ENCODE measurements at places on chromosomes 4 and X.

DNA sequence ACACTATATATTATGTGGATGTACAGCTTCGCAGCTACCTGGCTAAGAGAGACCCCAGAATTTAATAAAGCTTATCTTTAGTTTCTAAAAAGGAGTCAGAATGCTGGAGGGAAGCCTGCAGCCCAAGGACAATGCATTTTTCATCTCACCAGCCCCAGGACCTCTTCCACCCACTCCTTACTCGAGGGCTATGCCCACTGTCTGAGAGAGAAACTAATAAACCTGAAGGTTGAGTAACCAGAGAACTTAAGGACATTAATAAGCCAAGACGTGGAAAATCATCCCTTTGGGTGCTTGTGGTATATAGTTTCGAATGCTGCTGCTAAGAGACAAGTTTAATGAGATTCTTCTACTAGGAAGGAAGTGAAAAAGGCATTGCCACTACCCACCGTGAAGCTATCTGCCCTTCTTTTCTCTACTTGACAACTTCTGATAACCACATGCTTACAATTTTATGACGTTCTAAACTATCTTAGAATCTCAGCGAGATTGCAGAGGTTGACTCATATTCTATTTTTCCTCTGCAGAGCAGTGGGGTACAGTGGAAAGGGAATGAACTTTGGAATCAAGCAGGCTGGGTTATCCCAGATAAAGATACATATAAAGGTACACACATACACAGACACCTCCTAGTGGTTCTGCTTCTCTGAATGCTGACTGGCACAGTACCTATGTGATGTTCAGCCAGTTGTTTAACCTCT is 3.3 kb downstream of the RELL1 start:
- no peak for DNase-seq

GRCh38 chr4:20326460-20326859 is 74.8 kb downstream of the SLIT2 start:
- no peak for DNase-seq

DNA sequence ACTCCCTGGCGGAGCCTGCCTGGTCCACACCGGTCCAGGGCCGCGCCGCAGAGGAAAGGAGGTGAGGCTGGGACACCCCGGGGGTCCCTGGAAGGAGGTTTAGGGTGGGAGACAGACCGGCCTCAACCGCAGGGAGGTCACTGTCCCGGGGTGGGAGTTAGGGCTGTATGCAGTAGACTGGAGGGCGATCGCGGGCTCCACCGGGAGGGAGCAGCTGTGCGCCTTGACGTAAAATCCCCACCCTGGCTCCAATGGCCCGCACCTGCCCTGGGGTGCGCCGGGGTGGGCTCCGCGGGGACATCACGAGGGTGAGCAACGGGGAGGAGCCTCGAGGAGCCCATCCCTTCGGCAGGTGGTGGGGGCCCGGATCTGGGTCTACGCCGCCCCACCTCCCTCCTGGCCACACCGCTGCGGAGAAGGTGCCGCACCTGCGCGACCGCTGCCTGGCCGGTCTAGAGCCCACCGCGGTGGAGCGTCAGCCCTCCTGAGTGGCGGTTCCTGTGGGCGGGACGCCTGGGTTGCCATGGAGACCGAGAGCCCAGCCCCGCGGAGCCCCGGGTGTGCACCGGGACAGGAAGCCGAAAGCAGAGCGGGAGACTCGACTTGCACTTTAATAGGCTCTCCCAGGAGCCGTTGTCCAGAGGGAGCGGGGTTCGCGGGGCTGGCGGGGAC is 105.1 kb downstream of the ADRA2C start:
- DNase-seq, result peak; percentile 78

DNA sequence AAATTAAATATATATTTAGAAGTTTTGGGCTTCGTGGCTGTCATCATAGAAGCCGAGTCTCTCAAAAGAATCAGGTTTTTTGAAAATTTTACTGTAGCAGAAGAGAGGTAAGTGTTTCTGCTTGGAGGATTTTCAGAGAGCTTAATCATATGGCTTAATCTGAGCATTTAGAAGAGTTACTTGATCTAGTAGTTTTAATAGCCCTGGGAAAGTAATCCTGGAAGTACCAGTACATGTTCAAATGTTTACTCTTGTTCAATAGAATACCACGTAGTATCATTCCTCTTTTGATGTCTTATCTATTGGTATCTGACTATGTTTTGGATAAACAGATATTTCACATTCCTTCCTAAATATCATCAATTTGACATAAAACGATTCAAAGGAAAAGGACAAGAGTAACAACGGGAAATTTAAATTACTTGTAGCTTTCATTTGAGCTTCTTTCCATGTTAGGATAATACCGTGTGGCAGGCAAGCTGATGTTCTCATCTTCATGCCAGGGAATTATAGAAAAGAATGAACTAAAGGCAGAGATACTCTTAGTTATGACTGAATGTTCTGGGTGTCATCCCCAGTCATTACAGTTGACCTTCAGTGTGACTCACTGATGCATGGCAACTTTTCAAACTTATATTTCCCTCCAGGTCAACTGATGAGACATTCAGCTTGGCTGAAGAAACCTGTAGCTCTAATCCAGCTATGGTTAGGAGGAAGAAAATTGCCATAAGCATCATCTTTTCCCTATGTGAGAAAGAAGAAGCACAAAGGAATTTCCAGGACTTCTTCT is 89.8 kb downstream of the FNIP2 start:
- DNase-seq, result no peak

- no peak for DNase-seq
These were observed 278.8 kb upstream of the PPARGC1A start for GRCh38 chr4:24168658-24169057.

- no peak for DNase-seq
These were observed 712 bp downstream of the PNPLA4 start for GRCh38 chrX:7926501-7926900.
